ENCODE measurements at places on chromosomes 5 and 9. TPM values are rescaled to one million over a fixed set of nuclear protein-coding genes. Genes with fewer than 3 reads are reported as not detected.

The SV2C gene
- total RNA-seq: 0.12 TPM

The FYB1 gene
- total RNA-seq: 639 TPM

DNA sequence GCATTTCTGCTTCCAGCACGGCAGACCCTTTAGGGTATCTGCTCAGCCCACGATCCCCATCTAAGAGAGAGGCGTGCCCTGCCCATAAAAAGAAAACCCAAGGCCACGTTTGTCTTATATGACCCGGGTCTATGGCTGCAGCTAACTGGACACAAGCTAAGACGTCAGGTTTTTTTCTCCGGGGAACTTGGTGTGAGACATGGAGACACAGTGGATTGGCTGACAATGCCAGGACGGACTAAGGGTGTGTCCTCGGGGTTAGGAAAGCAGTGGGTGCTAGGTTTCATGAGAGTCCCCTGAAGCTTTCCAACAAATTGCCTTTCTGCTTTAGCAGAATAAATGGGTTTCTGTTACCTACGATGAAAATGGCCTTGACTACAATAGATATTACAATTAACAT lies 7.1 kb upstream of the FBP2 start:
- DNase-seq: no peak

DNA sequence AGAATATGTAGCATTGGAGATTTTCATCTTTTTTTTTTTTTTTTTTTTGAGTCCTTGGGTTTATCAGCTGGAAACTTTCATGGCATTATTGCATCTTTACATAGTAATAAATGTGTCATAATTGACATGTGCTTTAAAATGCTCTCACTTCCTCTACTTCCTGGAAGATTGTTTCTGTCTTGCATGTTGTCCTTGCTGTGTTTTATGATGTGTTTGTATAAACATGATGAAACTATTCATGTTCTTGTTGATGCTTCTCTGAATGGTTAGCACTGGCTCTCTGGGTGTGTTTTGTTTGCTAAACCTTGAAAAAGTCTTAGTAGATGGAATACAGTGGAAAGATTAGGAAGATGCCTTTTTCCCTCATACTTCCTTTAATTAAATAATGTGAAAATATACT lies 87.9 kb downstream of the IQGAP2 start:
- DNase-seq: no peak

DNA sequence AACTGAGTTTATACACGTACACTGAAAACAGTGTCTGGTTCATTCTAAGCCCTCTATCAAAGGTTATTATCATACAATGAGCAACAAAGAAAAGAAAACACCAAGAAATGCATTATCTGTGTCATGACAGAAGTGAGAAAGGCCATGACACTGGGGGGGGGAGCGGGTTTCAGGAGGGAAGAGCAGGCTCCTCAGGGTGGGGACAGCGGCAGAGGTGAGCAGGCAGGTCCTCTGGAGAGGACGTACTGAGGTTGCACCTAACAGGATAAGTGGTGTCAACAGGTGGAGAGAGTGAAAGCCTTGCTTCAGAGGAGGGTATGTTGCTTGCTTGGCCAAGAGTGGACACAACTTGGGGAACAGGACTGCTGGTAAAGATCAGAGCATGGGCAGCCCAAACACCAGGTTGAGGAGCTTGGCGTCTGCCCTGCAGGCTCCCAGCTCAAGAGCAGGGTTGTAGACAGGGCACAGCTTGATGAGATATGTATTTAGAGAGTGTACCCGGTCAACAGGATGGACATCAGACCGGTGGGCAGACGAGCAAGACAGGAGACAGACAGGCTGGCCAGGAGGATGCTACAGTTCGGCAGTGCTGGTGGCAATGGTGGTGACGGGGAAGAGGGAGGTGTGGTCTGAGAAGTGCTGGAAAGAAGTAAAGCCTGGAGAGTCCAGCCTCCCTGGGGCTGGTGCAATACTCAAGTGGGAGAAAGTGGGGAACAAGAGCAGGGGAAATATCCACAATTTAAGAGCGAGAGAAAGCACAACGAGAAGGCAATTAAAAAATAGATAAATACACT lies 10.3 kb downstream of the WHRN start:
- no peak for DNase-seq

The PIP5K1B gene
- total RNA-seq: 0.47 TPM

The OR13C3 gene
- not detected for total RNA-seq

DNA sequence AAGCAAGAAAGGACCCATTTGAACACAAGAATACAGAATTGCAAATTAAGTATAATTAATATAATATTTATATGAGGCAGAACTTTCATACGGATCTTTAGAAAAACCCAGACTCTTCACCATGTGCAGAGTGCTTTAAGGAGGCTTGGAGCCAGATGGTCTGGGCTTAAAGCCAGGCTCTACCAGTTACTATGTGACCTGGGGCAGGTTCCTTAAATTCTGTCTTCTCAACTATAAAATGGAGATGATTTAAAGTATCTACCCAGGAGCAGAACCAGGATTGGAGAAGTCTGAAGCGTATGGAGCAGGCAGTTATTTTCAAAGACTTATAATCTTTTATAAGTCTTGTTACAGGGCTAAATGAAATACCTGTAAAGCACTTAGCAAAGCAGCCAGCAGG lies 202.1 kb downstream of the TSSK1B start:
- no peak for DNase-seq

DNA sequence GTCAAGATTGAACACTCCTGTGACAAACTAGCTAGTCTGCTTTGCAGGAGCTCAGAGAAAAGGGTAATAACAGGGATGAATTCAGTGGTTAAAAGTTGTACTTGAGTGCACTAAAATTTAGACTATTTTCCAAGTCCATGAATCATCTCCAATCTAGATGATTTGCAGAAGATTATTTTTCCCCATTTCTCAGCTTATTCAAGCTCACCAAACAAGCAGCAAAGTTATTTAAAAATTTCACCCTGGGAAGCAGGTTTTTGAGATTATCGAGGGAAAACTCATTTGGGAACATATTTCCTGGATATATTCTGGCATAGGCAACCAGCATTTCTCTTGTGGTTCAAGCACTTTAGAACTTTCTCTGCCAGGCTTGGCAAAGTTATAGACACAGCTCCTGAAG lies 311.4 kb downstream of the TLE1 start:
- no peak for DNase-seq

DNA sequence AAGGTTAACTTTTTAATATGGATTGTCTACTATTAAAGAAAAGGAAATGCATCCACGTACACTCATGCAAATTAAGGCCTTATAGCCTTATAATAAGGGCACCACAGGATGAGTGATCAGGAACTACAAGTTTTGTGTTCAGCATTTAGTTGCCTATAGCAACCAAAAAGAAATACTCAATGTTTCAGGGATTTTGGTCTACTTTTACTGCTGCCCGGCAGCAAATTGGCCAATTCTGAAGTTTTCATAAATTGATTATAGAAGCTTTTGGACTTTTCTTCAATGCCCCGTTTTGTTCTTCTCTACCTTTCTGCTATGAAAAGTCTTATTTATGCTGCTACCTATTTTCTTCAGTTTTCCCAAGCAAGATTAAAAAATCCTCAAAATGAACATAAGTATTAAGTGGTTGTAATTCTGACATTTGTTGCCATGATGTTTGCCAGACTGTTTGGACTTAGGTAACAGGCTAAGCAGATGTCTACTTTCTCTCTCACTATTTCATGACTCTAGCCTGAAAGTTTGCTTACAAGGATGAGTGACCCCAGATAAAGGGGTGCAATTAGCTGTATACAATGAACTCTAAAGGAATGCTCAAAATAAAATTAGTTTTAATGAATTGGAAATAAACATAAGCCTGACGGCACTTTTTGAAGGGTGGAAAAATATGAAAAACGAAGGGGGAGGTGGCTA lies 391.5 kb upstream of the DAB2 start:
- no peak for DNase-seq

- no peak for DNase-seq
Measured at GRCh38 chr5:122576256-122577016, 198.4 kb upstream of the SNX2 start.

DNA sequence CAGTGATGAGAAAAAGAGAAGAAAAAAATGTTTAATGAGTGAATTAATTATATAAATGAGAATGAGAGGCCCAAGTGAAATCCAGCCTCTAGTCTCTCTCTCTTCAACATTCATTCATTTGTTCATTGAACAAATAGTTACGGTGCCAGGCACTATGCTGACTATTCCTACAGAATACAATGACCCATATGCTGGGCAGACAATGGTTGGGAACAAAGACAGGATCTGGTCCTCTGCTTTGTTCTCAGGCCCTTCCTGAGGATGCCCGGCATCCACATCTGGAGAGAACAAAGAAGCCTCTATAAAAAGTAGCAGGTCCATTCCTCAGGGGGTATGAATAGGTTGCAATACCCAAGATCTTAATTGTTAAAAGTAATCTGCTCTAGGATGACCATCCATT lies 6.9 kb downstream of the ADAM19 start:
- no peak for DNase-seq

- no peak for DNase-seq
Measured at GRCh38 chr9:112248722-112249121, 73.6 kb upstream of the SUSD1 start.

The HAPLN1 gene
- not detected for total RNA-seq

DNA sequence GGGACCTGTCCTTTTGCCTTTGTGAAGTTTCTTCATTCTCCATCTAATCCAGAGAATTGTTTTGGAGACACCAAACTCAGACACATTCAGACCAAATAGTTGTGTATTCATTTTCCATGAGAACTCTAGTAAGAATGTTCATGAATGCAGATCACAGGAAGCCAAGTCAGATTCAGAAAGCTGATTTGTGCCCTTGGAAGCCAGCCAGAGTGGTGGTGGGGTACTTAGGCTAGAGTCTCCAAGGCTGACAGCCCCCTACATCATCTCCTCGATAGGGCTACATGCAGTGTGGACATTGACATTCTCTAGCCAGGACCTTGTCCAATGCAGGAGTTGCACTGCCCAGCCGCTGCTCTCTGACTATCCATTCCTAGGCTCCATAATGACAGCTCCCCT lies 137.6 kb downstream of the UGCG start:
- no peak for DNase-seq

The C7 gene
- total RNA-seq: not detected

The RASGRF2 gene
- 10.3 TPM for total RNA-seq

GRCh38 chr5:50791813-50792212 lies 125.4 kb downstream of the PARP8 start:
- DNase-seq: no peak

The PRDM9 gene
- total RNA-seq: not detected
